ENCODE measurements at places on chromosomes 4 and X.

- no peak for DNase-seq
These were observed 48.9 kb downstream of the FNIP2 start for GRCh38 chr4:158817562-158818296.

DNA sequence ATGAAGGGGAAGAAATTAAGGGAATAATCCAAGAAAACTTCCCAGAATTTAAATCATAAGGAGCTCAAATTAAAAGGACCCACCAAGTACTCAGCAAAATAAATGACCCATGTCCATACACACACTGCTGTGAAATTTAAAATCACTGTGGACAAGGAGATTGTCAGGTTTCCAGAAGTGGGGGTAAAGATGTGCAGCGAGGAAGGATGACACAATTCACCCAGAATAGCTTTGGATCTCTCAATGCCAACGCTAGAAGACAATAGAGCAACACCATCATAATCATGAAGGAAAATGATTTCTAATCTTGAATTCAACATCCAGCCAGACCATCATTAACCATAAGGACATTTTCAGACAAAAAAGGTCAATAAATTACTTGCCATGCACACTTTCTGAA lies 65.7 kb downstream of the CASK start:
- no peak for DNase-seq

- no peak for DNase-seq
These were observed 17.2 kb downstream of the EDNRA start for GRCh38 chr4:147498031-147498660.

DNA sequence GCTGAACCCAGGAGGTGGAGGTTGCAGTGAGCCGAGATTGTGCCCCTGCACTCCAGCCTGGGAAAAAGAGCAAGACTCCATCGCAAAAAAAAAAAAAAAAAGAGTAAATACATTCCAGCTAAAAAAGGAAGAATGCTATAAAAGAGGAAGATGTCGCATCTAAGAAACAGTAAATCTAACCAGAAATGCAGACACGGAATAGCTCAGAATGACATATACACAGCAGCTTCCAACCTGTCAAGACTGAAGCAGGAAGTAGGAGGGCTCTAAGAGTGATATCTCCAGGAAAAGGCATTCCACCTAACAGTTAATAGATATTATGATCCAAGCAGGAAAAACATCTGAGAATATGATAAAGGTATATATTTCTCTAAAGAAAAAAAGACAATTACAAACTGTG lies 16.0 kb downstream of the CLOCK start:
- DNase-seq: no peak

DNA sequence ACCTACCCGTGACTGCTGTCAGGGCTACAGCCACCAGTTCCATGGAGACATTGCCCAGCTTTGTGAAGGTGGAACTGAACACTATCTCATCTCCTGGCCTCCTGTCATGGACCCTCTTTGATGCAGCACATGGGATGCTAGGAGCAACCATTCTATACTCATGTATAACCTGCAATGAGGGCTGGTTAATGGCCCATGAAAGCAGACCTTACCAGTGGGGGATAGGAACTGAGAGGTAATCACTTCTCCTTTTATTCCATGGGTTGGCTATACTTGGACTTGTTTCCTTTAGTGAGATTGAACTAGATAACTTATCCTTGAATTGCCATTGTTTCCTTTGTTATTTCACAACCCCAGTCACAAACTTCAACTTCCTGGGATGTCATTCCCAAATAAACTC lies 310.6 kb downstream of the BMPR1B start:
- no peak for DNase-seq

GRCh38 chr4:44725166-44725565 lies 1.2 kb downstream of the GNPDA2 start:
- no peak for DNase-seq

DNA sequence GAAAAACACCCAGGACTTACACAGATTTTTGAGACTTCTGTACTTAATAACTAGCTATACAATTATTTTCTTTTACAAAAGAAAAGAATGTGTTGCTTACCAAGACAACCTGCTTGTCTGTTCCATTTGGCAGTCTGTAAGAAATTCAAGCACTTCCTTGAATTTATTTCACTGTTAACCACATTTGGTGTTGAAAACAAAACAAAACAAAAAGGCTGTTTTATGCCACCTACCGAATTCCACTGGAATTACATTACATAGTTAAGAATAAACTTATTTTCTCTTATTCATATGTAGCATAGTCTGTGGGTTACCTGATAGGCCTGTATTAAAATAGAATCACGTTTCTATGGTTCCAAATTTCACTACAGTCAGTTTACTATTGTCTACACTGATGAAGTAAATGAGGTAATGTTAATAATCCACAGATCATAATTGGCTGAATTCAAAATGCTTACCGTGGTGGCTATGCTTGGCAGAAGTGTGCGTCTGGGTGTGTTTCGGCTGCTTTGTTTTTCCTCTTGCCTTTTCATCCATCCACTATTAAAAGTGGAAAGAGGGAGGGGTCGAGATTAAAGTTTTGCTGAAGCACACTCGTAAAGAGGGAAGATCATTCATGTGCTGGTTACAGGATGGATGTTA lies at the start of gene TLR1:
TSS of gene TLR1 (minus strand) at position 138 of the 642 bp plus-strand sequence. CDS start 5,960 bp downstream, outside the sequence.
- no peak for DNase-seq

- DNase-seq: no peak
These were observed 787.4 kb upstream of the GALNTL6 start for GRCh38 chr4:171025776-171026175.

DNA sequence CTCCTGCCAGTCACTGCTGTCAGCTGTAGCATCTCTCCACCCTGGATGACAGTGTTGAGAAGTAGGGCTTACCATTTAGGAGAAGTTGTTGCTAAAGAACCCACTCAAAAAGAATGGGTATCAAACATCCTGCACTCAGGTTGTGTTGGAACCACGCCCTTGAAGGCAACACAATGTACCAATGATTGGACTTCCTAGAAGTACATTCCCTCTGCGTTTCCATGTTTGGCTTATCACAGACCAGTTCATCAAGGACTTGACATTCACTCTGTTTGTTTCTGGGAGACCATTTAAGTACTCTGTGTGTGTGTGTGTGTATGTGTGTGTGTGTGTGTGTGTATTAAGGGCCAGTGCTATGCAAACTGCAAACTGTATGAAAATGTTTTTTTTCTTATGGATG lies 200.6 kb upstream of the GATB start:
- DNase-seq: no peak

All from stimulated activated CD4-positive, alpha-beta T cell treated with anti-CD3 and anti-CD28 coated beads, TNF-alpha, amount 100 ng/mL, for 1 hour (primary cell).